NAMALWA (cell line): ENCODE measurements at places on chromosomes 6 and 20.
A peak's percentile ranks its signal among the peaks of the same experiment; 100 is the strongest.

- DNase-seq, result no peak
Measured at GRCh38 chr20:32575227-32575581, 9.9 kb downstream of the NOL4L start.

- no peak for DNase-seq
Measured at GRCh38 chr20:1415667-1416468, 23.0 kb upstream of the FKBP1A start.

DNA sequence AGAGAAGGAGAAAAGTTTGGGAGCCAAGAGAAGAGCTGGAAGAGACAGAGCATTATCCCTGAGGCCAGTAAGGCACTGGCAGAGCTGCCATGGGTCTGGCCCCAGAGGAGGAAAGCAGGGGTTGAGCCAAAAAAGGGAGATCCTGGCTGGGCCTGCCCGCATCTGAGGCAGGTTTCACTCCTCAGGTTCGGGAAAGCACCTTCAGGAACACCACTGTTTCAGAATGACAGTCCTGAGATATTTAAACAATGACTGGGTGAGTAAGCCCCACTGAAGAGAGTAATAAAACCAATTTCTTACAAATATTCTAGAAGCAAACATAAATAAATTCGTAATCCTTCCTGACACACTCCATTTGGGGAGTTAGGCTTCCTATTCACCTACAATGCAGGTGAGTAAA, 152.2 kb downstream of the BACH2 start:
- no peak for DNase-seq

DNA sequence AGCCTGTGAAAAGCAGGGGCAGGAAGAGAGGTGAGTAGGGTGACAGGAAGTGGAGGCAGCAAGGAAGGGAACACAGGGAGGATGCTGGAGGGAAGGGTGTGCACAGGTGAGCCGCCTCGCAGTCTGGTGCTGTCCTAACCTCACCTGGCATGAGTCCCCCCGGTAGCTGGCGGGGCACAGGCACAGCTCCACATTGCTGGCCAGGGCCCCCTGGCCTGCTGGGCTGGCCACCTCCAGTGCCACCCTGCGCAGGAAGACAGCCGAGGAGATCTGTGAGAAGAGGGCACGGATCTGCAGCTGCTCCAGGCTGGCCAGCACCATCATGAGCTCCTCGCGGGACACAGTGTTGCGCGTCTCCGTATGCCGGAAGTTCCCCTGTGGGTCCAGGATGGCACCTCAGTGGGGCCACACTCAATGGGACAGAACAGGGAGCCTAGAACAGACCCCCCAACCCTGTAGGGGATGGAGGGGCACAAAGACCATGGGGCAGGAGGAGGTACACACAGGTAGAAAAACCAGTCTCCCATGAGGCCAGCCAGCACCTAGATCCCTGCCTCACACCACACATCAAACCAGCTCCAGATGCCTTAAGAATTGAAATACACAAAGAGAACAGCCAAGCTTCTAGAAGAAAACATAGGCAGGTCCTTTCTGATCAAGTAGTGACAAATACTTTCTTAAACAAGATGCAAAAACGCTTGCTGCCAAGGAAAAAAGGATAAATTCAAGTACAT, 22.5 kb downstream of the ADRM1 start:
- DNase-seq, result no peak

DNA sequence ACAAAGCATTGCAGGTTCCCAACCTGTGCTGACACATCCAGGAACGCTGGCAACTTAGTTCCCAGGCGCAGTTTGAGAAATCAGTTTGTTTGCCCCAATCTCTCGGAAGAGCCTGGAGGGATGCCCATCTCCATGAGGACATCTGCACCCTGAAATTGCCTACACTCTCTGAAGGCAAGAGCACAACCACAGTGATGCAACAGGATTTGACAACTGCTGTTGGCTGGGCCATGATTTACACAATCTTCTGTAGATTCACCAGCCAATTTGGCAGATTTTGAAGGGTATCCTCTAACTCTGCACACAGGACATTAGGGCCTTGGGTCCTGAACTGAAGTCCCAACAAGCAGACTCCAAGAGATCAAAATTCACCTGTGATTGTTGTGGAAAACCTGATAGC, 3.4 kb downstream of the APMAP start:
- no peak for DNase-seq

DNA sequence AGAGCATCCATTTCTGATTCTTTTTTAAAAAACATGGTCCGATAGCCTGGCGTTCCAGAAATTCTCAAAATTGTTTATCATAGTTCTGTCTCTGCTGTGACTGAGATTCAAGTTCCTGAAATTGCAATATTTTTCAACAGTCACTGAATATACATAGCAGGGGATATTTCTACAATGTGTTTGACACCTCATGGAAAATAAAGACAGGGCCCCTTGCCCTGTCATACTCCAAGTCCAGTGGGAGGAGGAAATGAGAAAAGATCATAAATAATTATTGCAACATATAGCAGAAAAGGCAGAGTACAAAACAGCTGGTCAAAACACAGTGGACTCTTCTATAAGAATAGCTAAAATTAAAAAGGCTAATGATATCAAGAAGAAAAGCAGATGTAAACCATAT, 234.8 kb upstream of the SPTLC3 start:
- no peak for DNase-seq

- no peak for DNase-seq
Measured at GRCh38 chr6:23879816-23880215, 246.2 kb upstream of the NRSN1 start.

DNA sequence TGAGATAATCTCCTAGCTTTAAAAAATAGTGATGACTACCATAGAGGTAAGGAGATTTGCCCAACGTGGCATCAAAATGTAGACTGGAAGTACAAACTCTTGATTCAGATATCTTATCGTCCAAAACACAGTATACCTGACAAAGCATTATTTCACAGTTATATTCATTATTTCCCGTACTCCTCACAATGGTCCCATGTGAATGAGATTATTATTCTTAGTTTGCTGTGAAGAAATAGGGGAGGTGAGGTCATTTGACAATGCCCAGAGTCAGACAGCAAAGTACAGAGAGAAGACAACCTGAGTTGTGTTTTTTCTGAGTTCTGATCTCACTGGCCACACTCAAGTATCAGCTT, 1.2 kb upstream of the TFB1M start:
- no peak for DNase-seq

- DNase-seq, result no peak
Measured at GRCh38 chr6:29723262-29723665, at the start of gene HLA-F. Gene HLA-F (plus strand): TSS chr6:29723434. CDS start chr6:29723464, 30 bp downstream.

GRCh38 chr6:93524671-93525451, 105.5 kb upstream of the EPHA7 start:
- DNase-seq, result no peak

DNA sequence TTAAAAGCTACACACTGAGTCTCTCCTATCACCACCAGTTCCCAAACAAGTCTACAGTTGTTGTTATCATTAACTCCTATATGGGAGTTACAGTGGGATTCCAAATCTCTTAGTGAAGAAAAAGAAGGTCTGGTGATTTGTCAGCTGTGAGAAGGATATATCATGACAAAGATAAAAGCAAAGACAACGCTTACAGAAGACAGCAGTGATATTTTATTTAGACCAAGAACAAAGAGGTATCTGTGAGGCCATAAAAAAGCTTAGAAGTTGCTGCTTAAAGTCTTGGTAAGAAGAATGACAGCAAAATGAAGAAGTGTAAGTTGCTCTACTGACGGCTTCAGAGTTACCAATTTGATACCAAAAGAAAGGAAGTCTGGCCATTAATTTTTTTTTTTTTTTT, 47.2 kb downstream of the CHD6 start:
- no peak for DNase-seq

DNA sequence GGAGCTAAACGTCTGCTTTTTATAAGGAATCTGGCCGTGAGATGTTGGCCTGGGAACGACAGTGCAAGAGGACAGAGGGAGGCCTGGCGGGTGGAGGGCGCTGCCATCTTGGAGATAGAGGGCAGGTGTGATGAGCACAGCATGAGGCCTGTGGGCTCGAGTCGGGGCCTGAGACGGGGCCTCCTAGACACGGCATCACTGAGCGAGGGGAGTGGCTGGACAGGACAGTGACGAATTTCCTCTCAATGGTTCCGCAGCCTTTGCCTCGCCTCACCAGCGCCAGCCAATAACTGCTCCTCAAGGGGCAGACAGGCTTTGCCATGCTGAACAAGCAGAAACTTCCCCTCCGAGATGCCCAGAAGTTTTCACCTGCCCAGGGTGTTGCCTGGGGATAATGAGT, 376.7 kb downstream of the THBS2 start:
- no peak for DNase-seq

GRCh38 chr6:116511424-116512110, at the start of gene CALHM5:
Gene CALHM5 (plus strand): TSS chr6:116511639. CDS start chr6:116511697, 58 bp downstream.
- no peak for DNase-seq

- no peak for DNase-seq
Measured at GRCh38 chr20:63833776-63834490, 2.9 kb upstream of the ZBTB46 start.

- DNase-seq, result no peak
Measured at GRCh38 chr20:32796981-32797451, 22.7 kb upstream of the MAPRE1 start.

DNA sequence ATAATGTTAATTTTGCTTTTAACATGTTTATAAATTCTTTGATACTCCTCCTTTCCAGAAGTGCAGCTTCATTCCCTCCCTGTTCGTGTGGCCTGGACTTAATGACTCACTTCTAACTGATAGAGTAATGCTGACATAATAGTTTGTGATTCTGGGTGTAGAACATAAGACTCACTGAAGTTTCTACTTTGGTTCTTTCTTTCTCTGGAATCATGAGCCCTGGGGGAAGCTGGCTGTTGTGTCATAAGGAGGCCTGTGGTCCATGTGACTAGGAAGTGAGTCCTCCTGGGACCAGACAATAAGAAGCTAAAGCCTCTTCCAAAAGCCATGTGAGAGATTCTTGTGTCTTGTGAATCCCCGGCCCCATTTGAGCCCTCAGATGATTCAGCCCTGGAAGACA, 30.5 kb upstream of the HLA-G start:
- DNase-seq, result no peak

DNA sequence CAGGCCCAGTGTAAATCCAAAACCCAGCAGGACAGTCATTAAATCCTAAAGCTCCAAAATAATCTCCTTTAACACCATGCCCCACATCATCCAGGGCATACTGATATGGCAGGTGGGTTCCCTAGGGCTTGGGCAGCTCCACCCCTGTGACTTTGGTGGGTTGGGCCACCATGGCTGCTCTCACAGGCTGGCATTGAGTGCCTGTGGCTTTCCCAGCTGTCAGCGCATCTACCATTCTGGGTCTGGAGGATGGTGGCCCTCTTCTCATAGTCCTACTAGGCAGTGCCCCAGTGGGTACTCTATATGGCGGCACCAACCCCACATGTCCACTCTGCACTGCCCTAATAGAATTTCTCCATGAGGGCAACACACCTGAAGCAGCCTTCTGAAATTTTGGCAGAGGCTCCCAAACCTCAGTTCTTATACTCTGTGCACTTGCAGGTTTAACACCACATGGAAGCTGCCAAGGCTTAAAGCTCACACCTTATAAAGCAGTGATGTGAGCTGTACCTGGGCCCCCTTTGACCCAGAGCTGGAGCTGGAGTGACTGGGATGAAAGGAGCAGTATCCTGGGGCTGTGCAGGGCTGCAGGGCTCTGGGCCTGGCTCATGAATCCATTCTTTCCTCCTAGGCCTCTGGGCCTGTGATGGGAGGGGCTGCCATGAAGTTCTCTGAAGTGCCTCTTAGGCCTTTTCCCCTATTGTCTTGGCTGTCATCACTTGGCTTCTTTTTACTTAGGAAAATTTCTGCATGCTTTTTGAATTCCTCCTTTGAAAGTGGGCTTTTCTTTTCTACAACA, 765.5 kb upstream of the EPHA7 start:
- DNase-seq, result no peak

DNA sequence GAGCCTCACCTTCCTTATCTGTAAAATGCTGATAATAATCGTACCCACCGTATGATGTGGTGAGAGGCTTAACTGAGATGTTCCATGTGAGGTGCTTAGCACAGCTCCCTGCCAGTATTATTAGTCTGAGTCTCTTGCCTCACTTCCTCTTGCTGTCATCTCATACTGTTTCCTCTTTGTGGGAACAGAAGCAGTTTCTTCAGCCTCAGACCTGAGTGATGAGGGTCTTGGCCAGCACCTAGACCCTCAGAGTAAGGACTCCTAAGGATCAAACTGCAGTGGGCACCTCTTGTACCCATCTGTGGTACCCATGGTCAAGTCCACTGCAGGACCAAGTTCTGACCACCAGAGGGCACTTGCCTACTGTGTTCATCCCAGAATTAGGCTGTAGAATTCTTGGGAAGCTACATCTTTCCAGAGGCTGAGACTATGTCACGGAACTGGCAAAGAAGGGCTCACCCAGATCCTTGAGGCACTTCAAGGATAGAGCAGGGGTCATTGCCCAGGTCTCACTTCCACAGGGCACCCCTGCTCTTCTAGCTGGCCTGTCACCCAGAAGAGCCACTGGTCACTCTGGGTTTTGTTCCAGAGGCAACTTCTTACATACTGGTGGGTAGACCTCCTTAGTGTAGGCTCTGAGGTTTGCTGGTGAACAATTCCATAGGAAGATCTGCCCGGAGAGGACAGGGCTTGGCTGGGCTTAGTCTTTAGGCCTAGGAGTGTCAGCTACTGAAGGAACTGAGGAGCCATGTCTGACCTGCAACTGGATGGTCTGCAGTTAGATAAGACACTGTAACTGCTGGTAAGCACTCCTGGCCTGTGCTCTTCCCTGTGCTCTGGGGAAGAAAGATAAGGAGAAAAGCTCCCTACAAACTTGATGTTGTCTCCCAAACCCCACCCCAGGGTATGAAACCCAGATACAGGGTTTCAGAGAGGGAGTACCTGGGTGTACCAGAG, 20.6 kb upstream of the SGK2 start:
- peak; percentile 48 for DNase-seq

DNA sequence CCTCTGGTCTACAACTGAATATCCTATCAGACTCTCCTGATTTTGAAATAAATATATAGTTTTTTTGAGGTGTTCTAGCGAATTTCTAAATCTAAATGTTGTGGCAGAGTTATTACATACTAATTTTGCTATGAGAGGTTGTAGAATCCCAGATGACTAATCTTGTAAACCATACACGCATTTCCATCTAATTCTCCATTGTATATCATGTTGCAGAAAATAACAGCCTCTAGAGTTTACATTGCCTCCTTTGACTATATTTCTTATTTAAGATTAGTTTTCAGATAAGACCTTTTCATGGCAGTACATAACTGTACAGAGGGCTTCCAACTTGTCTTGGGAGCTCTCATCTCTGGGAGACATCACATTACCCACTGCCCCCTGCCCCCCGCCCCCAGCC, 22.9 kb downstream of the PTPN1 start:
- DNase-seq, result no peak

DNA sequence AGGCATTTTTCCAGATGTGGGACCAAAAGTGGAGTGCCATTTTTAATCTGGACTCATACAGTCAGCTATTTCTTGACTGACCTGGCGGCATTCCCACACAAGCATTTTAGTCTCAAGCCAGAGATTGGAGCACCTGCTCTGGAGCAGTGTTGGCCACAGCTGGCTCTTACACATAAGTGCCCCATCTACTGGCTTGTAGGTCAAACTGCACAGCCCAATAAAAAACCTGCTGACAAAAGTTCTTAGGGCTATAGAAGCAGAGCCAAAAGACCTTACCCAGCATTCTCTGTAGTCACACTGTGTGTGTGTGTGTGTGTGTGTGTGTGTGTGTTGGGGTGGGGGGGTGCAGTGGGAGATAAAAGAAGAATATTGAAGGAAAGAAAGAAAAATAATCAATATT, 38.6 kb upstream of the SENP6 start:
- DNase-seq, result peak; percentile 60

GRCh38 chr20:3874194-3874844, 14.9 kb upstream of the PANK2 start:
- DNase-seq, result no peak
